ENCODE measurements at places on chromosomes 7 and 10.

- no peak for DNase-seq
Observed at GRCh38 chr7:101302641-101303101, 18.9 kb downstream of the IFT22 start.

GRCh38 chr7:45133877-45134276, 22.4 kb upstream of the TBRG4 start:
- no peak for DNase-seq

DNA sequence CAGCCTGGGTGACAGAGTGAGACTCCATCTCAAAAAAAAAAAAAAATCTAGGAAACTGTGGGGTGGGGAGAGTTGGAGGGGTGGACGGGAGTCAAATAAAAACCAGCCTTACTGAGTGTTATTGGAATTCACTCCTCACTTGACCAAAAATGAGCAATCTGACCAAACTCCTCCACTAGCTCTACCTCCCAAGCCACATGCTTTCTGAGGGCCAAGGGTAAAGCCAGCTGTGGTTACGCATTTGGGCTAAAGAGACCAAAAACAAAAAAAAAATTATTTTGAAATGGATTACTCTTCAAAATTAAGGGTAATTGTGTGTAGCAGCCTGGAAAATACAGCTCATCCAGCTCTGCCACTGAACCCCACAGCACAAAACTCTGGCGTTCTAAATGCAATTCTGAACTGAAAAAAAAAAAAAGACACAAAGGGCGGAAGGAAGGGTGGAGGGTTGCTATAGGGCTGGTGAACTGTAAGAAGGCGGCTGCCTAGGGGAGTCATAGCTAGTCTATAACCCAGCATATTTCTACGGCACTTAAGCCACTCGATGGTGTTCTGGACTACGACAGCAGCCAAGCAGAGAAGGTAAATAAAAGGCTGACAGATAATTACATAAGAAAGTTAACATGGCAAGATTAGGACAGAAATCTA, 7.8 kb downstream of the ELMO1 start:
- DNase-seq = no peak

GRCh38 chr10:8136736-8137135, 82.2 kb downstream of the GATA3 start:
- DNase-seq = no peak

- no peak for DNase-seq
Observed at GRCh38 chr10:4013651-4014121, 228.7 kb upstream of the KLF6 start.

- no peak for DNase-seq
Observed at GRCh38 chr7:26616235-26616634, 248.2 kb downstream of the SKAP2 start.

- no peak for DNase-seq
Observed at GRCh38 chr7:140360697-140361229, 37.6 kb downstream of the SLC37A3 start.

GRCh38 chr7:56250135-56250534, 133.9 kb upstream of the NUPR2 start:
- DNase-seq = no peak

DNA sequence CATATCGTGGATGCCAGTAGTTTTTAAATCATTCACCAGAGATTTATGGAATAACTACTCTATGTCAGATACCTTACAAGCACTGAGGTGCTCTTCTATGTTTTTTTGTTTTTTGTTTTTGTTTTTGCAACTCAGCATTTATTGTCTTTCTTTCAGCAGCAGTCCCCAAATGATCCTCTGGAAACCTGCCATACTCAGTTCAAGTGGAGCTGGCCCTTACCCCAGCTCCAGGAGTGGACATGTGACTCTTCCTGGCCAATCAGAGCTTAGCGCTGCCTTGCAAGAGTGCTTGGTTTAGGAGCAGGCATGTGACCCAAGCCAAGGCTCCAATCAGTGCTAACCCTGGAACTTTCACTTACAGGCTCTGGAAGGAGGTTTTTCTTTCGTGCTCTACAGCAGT, 356.6 kb upstream of the ZMIZ1 start:
- DNase-seq = no peak

GRCh38 chr10:132943791-132944404, 1.5 kb upstream of the CFAP46 start:
- no peak for DNase-seq

DNA sequence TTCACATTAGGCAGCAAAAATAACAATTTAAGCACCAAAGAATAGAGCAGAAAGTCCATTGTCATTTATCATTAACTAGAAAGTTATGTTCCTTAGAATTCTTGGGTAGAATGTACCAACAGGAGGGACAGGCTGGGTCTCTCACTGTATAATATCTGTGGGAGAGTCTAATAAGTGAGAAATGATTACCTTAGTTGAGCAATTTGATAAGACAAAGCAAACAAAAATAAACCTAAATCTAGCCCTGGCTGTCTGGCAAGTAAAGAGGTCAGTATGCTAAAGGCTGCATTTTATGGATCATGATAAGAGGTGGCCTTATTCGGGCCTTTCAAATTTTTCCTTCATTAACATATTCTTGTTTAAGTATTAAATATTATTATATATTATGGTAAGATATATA, 35.6 kb downstream of the THNSL1 start:
- no peak for DNase-seq

DNA sequence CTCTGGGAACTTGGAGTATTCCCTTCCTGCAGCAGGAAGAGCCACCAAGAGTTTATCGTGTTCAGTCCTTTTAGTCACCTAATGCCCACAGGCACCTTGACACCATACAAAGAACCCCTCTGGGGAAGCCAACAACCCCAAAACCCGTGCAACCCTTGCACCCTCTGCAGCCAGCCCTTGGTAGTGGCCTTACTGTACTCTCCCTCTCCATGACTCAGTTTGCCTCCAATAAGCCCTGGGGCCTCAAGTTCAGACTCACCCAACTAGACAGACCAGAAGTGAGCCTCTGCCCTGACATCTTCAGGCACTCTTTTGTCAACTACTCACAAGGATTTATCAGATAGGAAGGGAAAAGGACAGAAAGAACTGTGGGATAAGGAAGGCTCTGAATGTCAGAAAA, 30.9 kb downstream of the KCNMA1 start:
- DNase-seq = no peak

DNA sequence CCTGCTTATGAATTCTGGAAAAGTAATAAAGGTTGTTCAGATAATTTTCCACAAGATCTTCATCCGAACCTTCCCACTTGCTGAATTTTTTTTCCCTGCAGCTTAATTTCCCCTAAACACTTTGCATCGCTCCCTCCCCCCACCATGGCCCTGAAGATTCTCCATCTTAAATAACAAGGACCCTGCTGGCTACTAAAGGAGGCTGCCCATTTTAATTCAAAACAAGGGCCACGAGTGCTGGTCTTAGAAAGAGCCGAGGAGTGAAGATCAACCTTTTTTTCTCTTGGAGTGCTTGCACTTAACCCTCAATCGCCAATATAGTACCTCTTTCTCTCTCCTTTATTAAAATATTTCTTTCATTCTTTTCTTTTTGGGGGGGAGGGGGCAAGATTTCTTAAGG, 9.2 kb upstream of the SP8 start:
- no peak for DNase-seq

DNA sequence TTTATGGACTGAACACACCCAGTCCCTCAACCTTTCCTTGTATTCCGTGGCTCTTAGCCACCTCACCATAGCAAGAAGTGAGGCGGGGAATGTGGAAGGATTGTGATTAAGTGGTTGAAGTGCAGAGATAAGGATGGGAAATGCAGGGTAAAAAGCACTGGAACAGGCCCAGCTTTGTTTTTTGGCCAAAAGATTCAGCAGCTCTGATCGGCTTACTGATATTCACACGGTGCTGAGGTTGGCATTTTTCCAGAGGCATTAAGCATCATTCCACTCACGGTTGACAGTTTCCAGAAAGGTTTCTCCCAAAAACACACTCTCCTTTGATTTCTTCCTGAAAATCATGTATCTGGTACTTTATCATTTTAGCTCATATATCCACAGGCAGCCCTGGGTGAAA, 544.2 kb downstream of the CNTNAP2 start:
- no peak for DNase-seq

DNA sequence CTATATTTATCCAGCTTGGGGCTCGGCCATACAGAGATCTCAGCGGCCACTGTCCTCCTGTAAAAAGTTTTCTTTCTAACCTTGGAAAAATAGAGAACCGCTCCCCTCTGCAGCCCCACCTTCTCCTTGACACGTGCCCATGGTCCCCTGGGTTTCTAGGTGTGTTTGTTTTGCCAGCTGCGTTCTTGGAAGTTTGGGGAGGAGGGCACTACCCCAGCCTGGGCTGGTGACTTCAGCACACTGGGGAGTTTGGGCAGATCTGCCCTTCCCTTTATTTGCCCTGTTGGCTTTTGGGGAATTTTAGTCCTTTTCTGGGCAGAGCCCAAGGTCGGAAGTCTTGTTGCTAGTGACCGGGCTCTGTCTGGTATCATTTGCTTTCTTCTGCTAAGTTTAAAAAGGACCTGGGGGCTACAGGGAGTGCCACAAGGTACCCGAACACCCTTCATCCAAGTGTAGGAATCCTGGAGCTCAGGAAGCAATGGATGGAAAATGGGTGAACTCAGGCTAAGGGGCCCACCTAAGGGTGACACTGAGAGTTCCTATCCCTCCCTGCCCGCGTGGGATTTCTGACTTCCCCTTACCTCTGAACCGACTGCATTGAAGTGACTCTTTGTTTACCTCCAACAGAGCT, 1.7 kb downstream of the ADAMTS14 start:
- no peak for DNase-seq

- no peak for DNase-seq
Observed at GRCh38 chr7:85823396-85824080, 636.7 kb upstream of the SEMA3D start.

GRCh38 chr10:104925232-104925851, 284.3 kb downstream of the SORCS3 start:
- no peak for DNase-seq

GRCh38 chr7:40498924-40499510, 364.2 kb downstream of the SUGCT start:
- DNase-seq = no peak

GRCh38 chr10:80200687-80201086, 4.7 kb downstream of the ANXA11 start:
- DNase-seq = no peak

DNA sequence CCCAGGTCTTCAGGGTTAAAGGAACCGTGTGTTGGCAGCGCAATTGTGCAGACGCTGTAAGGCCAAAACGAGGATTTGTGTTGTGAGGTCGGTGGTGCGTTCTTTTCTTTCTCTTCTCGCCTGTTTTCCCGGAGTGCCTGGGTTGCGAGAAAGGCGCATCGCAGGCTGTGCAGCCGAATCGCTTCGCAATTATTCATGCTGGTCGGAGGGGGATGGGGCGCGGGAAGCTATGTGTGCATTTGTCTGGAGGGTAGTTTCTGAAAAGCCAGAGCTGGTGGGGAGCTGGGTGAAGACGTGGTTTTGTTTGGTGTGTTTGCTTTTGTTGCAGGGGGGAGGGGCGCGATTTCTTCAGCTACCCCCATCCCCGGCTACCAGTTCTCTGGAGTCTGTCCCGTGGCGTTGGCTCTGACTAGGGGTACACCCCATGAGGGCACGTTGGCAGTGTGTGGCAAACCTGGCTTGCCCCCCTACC, 2.1 kb downstream of the MXI1 start:
- no peak for DNase-seq

- no peak for DNase-seq
Observed at GRCh38 chr7:69773535-69774225, 175.4 kb downstream of the AUTS2 start.

GRCh38 chr10:70478191-70479164, at the start of gene PALD1:
PALD1 (plus strand) TSS chr10:70478767; CDS start chr10:70525952, 47,185 bp downstream.
- DNase-seq = no peak

DNA sequence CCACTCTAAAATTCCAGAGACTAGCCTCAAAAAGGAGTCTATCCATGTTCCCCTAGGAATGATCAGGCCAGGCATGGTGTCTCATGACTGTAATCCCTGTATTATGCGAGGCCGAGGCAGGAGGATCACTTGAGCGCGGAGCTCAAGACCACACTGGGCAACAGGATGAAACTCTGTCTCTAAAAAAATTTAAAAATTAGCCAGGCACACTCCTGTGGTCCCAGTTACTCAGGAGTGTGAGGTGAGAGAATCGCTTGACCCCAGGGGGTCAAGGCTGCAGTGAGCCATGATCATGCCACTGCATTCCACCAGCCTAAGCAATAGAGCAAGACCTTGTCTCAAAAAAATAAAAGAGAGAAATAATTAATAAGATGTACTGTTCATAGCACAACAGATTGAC, 256.8 kb downstream of the KCND2 start:
- no peak for DNase-seq

GRCh38 chr7:146412781-146413180, 296.2 kb downstream of the CNTNAP2 start:
- no peak for DNase-seq

Measured in NCI-H1436 treated with DMSO at 0.1 percent for 48 hours (cell line).